T-helper 17 cell (primary cell): ENCODE measurements at places on chromosomes 13 and 19. TPM values are rescaled to one million over a fixed set of nuclear protein-coding genes. Genes with fewer than 3 reads are reported as not detected.
A peak's percentile ranks its signal among the peaks of the same experiment; 100 is the strongest.

CBY2 gene
- total RNA-seq, result not detected

- no peaks in the 10 kb centered on the region for H3K4me1 ChIP-seq
- H3K27ac ChIP-seq, result no peak overlapping the region
- H3K27me3 ChIP-seq, result peaks cover 34% of the 10 kb centered on the region
- no peak overlapping the region for H3K4me3 ChIP-seq
- H3K36me3 ChIP-seq, result no peaks in the 10 kb centered on the region
Measured at GRCh38 chr19:33758541-33759013, 38.1 kb upstream of the KCTD15 start.

F10 gene
- total RNA-seq, result not detected

- no peak overlapping the region for H3K27ac ChIP-seq
- no peaks in the 10 kb centered on the region for H3K36me3 ChIP-seq
- H3K4me1 ChIP-seq, result no peaks in the 10 kb centered on the region
- no peaks in the 10 kb centered on the region for H3K27me3 ChIP-seq
- no peak overlapping the region for H3K4me3 ChIP-seq
- DNase-seq, result no peak
Measured at GRCh38 chr13:62209529-62209928, 793.9 kb upstream of the PCDH20 start.

- H3K27ac ChIP-seq, result no peak overlapping the region
- no peaks in the 10 kb centered on the region for H3K4me1 ChIP-seq
- no peaks in the 10 kb centered on the region for H3K36me3 ChIP-seq
- no peak overlapping the region for H3K4me3 ChIP-seq
Measured at GRCh38 chr13:93328943-93329342, 102.3 kb downstream of the GPC6 start.

DNA sequence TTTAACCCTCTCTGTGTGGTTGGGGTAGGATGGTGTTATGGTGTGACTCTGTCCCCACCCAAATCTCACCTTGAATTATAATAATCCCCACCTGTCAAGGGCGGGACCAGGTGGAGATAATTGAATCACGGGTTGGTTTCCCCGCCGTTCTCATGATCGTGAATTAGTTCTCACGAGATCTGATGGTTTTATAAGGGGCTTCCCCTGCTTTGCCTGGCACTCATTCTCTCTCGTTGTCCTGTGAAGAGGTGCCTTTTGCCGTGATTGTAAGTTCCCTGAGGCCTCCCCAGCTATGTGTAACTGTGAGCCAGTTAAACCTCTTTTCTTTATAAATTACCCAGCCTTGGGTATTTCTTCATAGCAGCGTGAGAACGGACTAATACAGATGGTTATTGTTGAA, 68.8 kb downstream of the ARHGEF7 start:
- peak overlapping the region; percentile 98 for H3K27ac ChIP-seq
- H3K4me1 ChIP-seq, result peaks cover 71% of the 10 kb centered on the region
- no peak for DNase-seq
- no peaks in the 10 kb centered on the region for H3K36me3 ChIP-seq
- peak overlapping the region; percentile 87 for H3K4me3 ChIP-seq

DNA sequence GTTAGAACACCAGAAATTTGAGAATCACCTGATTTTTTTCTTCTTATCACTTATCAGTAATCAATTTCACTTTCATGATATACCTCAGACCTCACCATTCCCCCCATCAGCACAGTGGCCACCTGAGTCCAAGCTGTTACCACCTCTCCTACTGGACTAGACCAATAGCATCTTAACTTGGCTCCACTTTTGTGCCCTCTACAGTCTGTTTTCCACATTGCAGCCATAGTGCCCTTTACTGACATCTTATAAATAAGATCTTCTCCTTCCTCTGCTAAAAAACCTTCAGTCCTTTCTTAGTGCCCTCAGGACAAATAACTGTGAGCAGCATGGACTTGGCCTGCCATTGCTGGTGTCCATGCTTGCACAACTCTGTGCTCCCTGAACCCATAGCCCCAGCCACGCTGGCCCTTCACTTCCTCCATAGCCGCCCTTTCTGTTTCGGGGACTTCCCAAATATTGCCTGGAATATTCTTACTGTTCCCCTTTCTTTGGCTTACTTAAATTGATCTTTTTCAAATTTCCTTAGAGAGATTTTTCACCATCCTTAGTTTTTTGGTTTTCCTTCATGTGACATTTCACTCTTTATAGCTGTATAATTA, 380.8 kb downstream of the LMO7 start:
- H3K27ac ChIP-seq, result no peak overlapping the region
- DNase-seq, result no peak
- H3K4me3 ChIP-seq, result no peak overlapping the region

- H3K27ac ChIP-seq, result no peak overlapping the region
- no peaks in the 10 kb centered on the region for H3K27me3 ChIP-seq
- no peak for DNase-seq
- no peak overlapping the region for H3K4me3 ChIP-seq
- no peaks in the 10 kb centered on the region for H3K36me3 ChIP-seq
Measured at GRCh38 chr13:92849381-92849780, 377.2 kb upstream of the GPC6 start.

DNA sequence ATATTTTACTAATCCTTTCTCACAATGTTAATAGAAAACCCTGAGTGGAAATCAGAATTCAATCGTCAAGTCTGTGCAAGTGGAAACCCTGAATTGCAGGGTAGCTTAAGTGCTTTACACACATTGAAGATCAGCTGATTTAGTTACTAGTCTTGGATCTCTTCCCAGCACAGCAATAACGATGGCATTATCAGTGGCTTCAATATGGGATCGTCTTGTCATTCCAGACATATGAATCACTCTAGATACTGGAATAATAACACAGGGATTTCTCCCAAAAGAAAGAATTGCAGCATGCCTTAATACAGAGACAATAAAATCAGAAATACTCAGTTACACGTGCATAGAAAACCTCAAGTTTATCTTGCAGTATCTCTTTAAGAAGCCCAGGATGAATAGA, 12.6 kb upstream of the METTL21C start:
- no peak overlapping the region for H3K27ac ChIP-seq
- no peaks in the 10 kb centered on the region for H3K36me3 ChIP-seq
- H3K4me3 ChIP-seq, result no peak overlapping the region
- peaks cover 2% of the 10 kb centered on the region for H3K4me1 ChIP-seq

RFPL4A gene
- not detected for total RNA-seq

ATP4B gene
- not detected for total RNA-seq

IGFL1 gene
- not detected for total RNA-seq

DNA sequence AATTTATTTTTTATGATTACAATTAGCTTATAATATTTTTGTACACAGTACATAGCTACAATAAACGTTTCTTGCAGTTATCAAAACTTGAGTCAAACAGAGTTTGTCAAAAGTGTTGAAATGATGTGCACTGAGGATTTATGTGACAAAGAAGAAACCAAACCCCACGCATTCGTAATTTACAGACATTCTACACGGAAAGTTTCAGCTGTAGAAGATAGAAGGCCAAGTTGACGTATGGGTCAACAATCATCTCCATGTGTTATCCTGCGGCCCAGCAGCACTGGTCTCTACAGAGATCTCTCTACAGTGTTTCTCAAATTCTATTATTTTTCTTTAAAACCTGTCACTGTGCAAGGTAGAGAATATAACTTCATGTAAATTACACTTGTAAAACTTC, 1507.6 kb downstream of the PCDH9 start:
- no peaks in the 10 kb centered on the region for H3K27me3 ChIP-seq
- DNase-seq, result no peak

RAB3A gene
- total RNA-seq, result 15.3 TPM

DNA sequence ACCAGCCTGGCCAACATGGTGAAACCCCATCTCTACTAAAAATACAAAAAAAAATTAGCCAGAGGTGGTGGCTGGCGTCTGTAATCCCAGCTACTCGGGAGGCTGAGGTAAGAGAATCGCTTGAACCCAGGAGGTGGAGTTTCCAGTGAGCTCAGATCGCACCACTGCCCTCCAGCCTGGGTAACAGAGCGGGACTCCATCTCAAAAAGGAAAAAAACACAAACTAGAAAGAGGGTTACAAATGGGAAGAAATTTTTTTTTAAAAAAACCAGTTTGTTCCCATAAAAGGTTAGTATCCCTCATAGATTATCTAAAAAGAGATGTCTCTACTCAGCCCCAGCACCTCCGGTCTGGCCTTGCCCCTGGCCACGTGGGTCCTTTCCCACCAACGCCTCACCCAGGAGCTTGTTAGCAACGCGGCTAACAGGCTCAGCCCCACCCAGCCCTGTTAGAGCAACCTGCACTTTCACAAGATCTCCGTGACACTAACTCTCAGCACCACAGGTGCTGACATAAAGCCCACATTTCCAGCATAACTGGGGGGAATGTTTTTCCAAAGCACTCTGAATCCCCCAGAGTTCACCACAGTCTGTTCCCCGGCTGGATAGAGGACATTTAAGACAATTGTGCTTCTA, 4.3 kb downstream of the DMKN start:
- H3K4me3 ChIP-seq, result peak overlapping the region; percentile 78
- H3K4me1 ChIP-seq, result peaks cover 11% of the 10 kb centered on the region
- H3K36me3 ChIP-seq, result no peaks in the 10 kb centered on the region
- peaks cover 50% of the 10 kb centered on the region for H3K27me3 ChIP-seq
- no peak for DNase-seq
- H3K27ac ChIP-seq, result peak overlapping the region; percentile 80

TRPM4 gene
- total RNA-seq, result 0.25 TPM

HSPB6 gene
- total RNA-seq, result not detected

GRCh38 chr19:51784109-51784785, 10.7 kb upstream of the FPR3 start:
- DNase-seq, result no peak
- H3K36me3 ChIP-seq, result peaks cover 2% of the 10 kb centered on the region
- H3K27ac ChIP-seq, result no peak overlapping the region
- peaks cover 25% of the 10 kb centered on the region for H3K27me3 ChIP-seq

DNA sequence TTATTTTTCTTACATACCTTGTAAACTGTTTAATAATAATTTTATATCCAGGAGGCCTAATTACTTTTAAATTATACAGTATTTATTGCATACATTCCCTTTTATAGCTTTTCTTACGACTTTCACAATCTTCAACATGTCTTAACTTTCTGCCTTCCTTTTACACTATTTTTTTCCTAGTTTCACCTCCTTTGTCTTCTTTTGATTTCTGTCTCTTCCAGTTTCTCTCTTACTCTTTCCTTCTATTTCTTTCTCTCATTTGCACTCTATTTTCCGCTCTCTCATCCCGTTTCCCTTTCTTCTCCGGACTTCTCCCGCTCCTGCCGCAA, 11.5 kb downstream of the ZNF552 start:
- no peaks in the 10 kb centered on the region for H3K27me3 ChIP-seq
- H3K27ac ChIP-seq, result peak overlapping the region; percentile 59
- H3K4me3 ChIP-seq, result peak overlapping the region; percentile 10
- peaks cover 13% of the 10 kb centered on the region for H3K4me1 ChIP-seq
- H3K36me3 ChIP-seq, result no peaks in the 10 kb centered on the region

GRCh38 chr19:21109116-21109515, 27.1 kb downstream of the ZNF714 start:
- no peak for DNase-seq
- no peaks in the 10 kb centered on the region for H3K4me1 ChIP-seq
- no peaks in the 10 kb centered on the region for H3K27me3 ChIP-seq
- H3K4me3 ChIP-seq, result no peak overlapping the region
- peaks cover 5% of the 10 kb centered on the region for H3K36me3 ChIP-seq

DNA sequence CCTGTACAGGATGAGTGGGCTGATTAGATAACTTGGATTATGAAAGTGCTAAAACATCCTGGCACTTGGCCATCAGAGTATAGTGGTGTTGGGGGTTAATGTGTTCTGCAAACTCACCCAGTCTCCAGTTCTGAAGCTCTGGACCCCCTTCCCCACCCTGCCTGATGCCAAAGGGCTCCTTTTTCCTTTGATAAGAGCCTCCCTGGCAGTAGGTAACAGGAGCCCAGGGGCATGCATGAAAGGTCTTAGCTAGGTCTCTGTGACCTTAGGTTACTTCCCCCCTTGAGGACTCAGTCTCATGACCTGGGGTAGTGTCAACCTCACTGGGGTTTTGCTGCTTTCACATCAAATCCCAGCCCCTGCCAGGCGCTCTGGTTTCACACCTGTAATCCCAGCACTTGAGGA, 2.5 kb downstream of the RPS28 start:
- no peaks in the 10 kb centered on the region for H3K27me3 ChIP-seq
- no peak overlapping the region for H3K4me3 ChIP-seq
- peaks cover 21% of the 10 kb centered on the region for H3K4me1 ChIP-seq
- peak overlapping the region; percentile 71 for H3K27ac ChIP-seq
- peaks cover 3% of the 10 kb centered on the region for H3K36me3 ChIP-seq

C13orf46 gene
- total RNA-seq, result 18.6 TPM

DNA sequence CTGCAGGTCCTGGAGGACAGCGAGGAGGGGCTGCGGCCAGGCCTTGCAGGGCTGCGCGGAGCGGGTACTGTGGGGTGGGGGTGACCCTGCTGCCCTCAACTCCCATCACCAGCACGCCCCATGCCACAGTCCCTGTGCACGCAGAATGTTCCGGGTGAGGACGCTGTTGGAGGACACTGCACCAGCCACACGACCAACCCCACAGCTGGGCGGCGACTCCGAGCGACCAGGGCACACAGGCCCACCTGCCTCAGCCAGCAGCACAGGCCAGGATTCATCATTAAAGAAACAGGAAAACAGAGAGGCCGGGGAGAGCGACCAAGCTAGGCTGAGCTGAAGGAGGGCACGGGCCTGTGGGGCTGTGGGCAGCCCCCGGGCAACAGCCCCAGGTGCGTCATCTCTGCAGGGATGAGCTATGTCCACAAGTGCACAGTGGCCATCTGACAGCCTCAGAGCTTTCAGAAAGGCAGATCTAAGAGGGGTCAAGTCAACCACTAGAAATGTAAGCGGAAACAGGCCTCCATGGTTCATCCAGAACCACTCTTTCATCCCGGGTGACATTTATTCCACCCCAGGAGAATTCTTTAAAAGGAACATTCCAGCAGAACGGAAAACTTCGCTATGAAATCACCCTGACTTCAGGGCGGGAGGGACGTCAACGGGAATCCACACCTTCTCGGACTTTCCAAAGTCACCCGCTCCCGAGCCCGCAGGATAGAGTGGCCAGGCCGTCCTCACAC, 1.5 kb downstream of the GAS6 start:
- no peaks in the 10 kb centered on the region for H3K36me3 ChIP-seq
- peaks cover 36% of the 10 kb centered on the region for H3K27me3 ChIP-seq
- peaks cover 14% of the 10 kb centered on the region for H3K4me1 ChIP-seq
- no peak overlapping the region for H3K27ac ChIP-seq
- peak overlapping the region; percentile 83 for H3K4me3 ChIP-seq
- no peak for DNase-seq

DNA sequence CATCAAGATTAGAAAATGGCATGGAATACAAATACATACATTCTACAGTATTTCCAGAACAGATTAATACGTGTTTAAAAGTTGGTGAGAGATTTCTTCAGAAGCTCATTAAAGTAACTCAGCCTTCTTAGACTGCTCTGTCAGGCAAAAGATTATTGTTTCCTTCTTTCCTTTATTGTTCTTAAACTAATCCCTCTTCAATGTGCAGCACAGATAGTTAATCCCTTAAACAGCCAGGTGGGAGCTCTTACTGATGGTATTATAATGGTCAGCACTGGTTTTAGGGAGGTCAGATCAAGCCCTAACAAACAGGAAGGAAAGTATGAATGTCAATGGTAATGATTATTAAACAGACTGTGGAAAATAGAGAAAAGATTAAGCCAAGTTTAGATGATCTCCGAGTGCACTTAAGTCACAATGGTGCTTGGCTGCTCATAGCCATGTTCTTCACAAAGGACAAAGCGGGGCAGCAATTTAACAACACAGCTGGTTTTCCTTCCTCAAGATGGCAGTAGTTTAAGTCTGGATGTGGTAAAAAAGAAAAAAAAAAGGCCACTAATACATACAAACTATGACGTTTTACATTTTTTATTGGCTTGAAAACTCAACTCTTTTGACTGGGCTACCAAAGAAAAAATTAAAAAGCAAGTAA, 992.6 kb downstream of the PCDH9 start:
- H3K36me3 ChIP-seq, result no peaks in the 10 kb centered on the region
- DNase-seq, result no peak
- no peaks in the 10 kb centered on the region for H3K27me3 ChIP-seq
- no peak overlapping the region for H3K27ac ChIP-seq
